ENCODE measurements at places on chromosomes 5 and 9.

GRCh38 chr9:115923903-115924668 is 229.5 kb upstream of the PAPPA start:
- DNase-seq = no peak

GRCh38 chr9:438066-438465 is 223.4 kb downstream of the DOCK8 start:
- no peak for DNase-seq

DNA sequence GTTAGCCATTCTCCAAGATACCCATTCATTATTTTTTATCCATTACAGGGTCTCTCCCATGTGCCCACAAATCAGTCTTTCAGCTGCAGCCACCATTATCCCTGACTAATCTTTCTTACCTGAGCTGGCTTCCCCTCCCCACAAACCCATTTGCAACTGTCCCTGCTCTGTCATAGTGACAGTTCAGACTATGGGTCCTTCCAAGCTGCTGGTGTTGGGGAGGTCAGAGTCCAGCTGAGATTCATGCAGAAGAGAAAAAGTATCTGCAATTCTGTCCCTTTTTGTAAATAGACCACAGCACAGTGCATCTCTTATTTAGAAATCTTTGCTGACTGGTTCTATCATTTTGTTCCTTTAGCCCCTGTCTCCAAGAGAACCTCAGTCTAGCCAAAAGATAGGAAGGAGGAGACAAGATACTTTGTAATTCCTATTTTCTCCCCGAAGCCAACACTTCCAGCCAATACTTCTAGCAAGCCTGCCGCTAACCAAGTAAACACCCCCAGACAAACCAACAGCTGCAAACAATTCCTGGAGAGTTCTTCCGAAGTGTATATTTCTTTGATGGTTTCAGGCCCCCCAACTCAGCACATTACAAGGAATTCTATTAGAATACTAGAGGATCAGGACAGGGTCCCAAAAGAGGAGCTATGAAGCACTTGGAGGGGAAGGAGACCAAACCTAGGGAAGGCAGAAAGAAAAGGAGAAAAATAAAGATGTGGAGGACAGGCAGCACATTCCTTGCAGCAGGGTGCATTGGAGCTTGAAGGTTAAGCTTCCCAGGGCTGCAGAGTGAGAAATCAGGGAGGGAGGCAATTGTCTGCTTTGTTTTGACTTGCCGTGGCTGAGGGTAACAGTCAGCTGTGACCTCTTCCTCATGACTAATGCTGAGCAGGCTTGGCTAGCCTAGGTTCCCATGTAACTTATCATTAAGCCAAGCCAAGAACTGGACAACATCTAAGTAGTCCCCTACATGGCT is 148.5 kb downstream of the SGCD start:
- no peak for DNase-seq

DNA sequence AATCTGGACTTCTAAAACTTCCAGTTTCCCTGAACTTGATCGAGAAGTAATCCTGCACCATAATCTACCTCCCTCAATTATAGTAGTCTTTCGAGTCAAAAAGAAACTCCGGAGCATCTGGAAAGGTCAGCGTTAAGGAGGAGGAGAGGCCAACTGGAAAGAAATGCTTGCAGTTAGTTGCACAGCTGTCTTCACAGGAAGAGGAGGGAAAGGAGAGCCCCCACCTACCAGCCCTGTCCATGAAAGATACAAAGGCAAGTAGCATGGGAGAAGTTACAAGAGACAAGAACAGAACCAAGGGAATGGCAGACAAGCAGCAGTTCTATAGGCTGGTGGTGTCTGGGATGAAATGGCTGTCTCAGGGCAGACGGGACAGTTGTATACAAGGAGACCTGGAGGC is 170.6 kb downstream of the RAB3C start:
- DNase-seq = no peak

DNA sequence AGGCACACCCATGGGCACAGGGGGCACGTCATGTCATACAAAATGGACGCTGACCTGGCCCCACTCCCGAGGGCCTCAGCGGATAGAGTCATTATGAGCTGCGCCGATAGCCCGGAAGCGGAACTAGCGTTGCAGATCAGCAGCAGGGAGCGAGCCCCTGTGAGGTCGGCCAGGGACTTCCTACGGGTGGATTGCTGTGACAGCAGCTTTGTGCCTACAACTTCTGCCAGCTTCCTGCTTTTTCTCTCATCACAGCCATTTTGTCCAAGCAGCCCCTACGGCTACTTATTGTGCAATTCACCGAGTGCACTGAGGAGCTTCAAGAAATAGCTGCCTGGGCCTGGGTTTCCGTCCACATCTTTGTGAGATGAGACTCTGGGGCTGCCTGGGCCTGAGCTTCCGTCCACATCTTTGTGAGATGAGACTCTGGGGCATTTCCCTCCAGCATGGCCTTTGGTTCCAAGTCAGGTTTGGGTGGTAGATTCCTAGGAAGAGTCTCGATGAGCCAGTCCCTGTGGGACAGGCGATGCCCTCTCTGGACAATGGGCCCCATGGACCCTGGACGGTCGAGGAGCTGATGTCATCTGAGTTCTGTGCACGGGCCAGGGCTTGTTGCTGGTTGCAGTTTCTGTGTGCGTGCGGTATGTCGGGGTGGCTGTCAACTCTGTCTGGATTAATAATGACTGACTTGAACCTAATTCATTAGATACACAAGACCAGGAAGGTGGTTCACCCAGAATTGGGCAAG is 67.0 kb upstream of the GNE start:
- DNase-seq = no peak

- DNase-seq = no peak
Measured at GRCh38 chr9:106622164-106622487, 240.8 kb upstream of the ZNF462 start.

- no peak for DNase-seq
Measured at GRCh38 chr5:143133721-143134120, 269.8 kb downstream of the NR3C1 start.

DNA sequence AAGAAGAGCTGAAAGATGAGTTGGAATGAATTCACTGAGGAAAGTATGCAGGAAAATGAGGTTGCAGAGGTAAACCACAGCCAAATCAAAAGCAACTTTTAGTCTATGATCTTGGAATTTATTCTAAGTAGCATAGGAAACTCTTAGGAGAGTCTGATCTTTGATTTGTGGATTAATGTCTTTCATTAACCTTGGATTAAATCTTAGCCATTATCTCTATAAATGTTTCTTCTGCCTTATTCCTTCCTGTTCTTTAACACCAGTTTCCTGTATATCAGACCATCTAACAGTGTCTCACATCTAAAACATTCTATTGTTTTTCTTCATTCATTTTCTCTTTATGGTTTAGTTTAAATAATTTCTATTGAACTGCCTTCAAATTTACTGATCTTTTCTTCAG is 187.2 kb upstream of the ANKRD55 start:
- no peak for DNase-seq

DNA sequence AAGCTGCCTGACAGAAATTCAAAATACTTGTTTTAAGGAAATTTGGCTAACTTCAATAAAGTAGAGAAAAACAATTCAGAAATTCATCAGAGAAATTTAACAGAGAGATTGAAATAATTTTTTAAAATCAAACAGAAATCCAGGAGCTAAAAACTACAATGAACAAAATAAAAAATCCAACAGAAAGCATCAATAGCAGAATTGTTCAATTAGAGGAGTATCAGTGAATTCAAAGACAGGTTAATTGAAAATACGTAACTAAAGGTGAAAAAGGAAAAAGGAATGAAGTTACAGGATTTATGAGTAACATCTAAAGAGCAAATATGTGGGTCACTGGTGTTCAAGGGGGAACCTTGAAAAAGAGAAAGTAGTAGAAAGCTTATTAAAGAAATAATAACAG is 36.8 kb downstream of the FANCC start:
- DNase-seq = no peak

GRCh38 chr5:16076657-16077056 is 102.9 kb downstream of the MARCHF11 start:
- no peak for DNase-seq

DNA sequence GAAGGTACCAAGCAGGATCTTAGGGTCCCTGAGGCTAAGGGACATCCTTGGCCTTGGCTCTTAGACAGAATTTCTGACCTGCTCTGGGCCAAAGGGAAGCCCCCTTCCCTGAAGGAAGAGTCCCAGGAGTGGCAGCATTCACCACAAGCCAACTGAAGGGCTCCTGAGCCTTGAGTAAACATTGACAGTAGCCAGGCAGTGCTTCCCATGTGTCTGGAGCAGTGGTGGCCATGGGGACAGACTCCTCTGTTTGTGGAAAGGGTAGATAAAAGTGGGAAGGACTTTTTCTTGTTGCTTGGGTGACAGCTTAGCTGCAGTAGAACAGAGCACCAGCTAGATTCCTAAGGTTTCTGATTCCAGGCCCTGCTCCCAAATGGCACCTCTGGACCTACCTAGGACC is 61.4 kb upstream of the VLDLR start:
- DNase-seq = no peak

DNA sequence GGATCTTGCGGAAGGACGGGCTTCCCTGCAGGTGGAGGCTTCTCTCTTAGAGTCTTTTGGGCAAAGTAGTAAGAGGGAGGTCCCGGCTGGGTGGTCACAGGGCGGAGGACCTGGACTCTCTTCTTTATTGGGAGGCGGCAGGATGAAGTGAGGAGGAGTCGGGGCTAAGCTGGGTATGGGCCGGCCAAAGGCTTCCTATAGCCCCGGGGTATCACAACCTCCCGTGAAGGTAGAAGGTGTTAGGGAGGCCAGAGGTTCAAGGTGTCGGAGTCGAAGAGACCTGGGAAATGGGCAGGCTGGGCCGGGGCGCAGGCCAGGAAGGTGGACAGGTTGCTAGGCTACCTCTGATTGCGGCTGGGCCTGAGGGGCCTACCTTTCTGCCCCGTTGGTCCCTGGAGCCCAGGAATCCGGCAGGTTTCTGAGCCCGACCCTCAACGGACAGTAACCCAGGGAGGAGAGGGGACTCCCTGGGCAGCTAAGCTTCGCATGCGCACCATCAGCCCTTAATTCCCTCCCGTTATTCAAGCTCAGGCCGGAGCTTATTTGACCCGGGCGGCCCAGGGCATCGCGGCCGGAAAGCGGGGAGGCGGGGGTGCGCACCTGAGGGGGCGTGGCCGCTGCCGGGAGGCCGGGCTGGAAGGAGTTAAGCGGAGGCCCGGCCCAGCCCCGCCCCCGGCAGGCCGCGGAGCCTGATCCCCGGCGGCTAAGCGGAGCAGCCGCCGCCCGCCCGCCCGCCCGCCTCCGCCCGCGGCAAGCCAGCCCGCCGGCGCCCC is at the start of gene TESK1:
Gene TESK1, plus strand, starts transcription at position 685 of the 773 bp plus-strand sequence. CDS start 358 bp downstream, outside the sequence.
- peak; percentile 50 for DNase-seq

GRCh38 chr9:114898741-114899140 is 31.6 kb downstream of the TNFSF8 start:
- DNase-seq = peak; percentile 28

- DNase-seq = no peak
Measured at GRCh38 chr9:132384376-132384775, 22.3 kb downstream of the TTF1 start.
